T-helper 2 cell treated with Interferon-gamma antibody and Interleukin-4, amounts not matched to agents 5 μg/mL and 100 μg/mL, for 36 hours (primary cell): ENCODE measurements at places on chromosomes 1 and 21.
A peak's percentile ranks its signal among the peaks of the same experiment; 100 is the strongest.

GRCh38 chr1:218171302-218171893 lies 113.7 kb upstream of the RRP15 start:
- DNase-seq: no peak
- no peaks in the 10 kb centered on the region for H3K36me3 ChIP-seq
- H3K4me3 ChIP-seq: no peak overlapping the region
- H3K27me3 ChIP-seq: peaks cover 13% of the 10 kb centered on the region

DNA sequence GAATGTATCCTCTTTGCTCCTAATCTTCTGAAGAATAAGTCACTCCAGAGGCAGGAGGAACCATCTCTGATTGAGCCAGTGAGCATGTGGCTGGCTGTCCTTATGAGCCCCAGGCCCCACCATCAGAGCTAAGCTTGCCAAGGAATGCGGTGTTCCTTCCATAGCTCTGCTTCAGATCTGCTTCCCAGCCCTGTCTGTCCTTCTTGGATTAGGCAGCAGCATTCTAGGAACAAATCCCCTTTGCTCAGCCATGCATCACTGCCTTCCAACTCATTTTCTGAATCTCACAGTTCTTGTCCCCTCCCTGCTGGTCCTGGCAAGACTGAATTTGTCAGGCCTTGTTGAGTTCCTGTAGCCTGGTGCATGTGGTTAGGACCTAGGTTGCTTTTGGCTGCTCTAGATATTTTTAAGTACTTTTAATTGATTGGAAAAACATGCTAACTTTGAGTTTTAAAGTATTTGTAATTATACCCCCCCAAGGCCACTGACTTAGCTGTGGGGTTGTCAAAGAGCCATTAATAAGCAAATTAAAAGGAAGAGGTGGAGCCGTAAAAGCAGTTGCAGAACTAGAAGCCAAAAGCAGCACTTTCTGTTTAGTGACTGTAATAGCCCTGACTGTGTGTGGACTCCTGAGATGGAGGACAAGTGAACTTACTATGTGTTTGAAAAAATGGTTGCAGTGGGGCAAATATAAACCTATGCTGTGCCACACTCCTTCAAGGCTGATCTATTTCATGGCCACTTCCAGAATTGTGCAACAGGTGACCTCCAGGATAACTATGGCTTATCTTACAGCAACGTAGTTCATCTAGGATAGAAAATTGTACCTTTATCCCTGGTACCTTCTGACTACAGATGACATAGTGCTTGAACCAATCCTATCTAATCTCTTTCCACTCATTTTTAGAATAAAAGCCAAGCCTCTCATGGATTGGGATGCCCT lies 61.3 kb upstream of the BACH1 start:
- DNase-seq: no peak
- H3K4me1 ChIP-seq: peaks cover 11% of the 10 kb centered on the region
- no peaks in the 10 kb centered on the region for H3K36me3 ChIP-seq
- H3K27me3 ChIP-seq: peaks cover 16% of the 10 kb centered on the region
- no peak overlapping the region for H3K4me3 ChIP-seq
- no peak overlapping the region for H3K27ac ChIP-seq

GRCh38 chr1:239763850-239764249 lies 327.8 kb upstream of the FMN2 start:
- H3K4me3 ChIP-seq: no peak overlapping the region
- no peak overlapping the region for H3K27ac ChIP-seq
- no peaks in the 10 kb centered on the region for H3K36me3 ChIP-seq
- no peaks in the 10 kb centered on the region for H3K4me1 ChIP-seq

GRCh38 chr21:37565530-37566223 lies 199.1 kb downstream of the DYRK1A start:
- H3K36me3 ChIP-seq: no peaks in the 10 kb centered on the region
- peak overlapping the region; percentile 4 for H3K4me3 ChIP-seq
- H3K27me3 ChIP-seq: peaks cover 8% of the 10 kb centered on the region
- peaks cover 11% of the 10 kb centered on the region for H3K4me1 ChIP-seq
- no peak for DNase-seq

DNA sequence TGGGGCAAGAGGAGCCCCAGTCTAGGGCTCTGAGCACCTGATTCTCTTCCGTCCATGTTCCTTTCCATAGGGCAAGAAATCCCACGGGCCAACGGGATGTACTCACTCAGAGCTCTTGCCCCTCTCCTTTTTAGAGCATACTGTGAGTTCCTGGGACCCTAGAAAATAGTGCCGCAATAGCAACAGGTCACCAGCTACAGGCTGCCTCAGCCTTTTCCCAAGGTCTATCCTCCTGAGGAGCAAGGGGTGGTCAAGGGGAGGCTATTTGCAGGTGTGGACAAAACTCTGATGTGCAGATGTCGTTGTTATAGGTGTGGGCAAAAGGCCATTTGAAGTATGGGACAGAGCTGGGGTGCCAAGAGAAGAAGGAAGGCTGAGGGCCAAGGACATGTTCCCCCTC lies 1.6 kb upstream of the QSOX1 start:
- no peak overlapping the region for H3K27ac ChIP-seq
- H3K4me3 ChIP-seq: no peak overlapping the region
- H3K4me1 ChIP-seq: peaks cover 30% of the 10 kb centered on the region
- no peaks in the 10 kb centered on the region for H3K27me3 ChIP-seq
- no peak for DNase-seq

GRCh38 chr1:14529475-14529874 lies 69.0 kb upstream of the KAZN start:
- H3K36me3 ChIP-seq: no peaks in the 10 kb centered on the region
- no peak overlapping the region for H3K27ac ChIP-seq
- no peaks in the 10 kb centered on the region for H3K27me3 ChIP-seq
- no peak for DNase-seq
- H3K4me3 ChIP-seq: no peak overlapping the region

DNA sequence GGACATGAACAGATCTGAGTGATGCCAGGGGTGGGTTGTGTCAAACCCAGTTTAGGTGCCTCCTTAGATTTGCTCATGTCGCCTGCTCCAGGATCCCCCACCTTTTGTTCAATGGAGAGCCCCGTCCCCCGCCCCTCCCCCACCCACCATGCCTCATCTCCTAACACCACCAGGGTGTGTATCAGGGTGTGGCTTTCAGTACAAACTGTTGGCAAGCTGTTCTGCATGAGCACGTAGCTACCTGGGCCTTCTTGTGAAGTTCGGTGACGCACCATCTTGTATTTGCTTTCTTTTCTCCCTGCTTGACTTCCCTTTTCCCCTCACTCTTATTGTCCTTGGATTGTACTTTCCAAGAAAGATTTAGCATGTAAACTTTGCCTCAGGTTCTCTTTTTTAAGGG lies 94.8 kb downstream of the EBNA1BP2 start:
- no peaks in the 10 kb centered on the region for H3K36me3 ChIP-seq
- no peak for DNase-seq
- H3K4me1 ChIP-seq: peaks cover 2% of the 10 kb centered on the region
- H3K27ac ChIP-seq: no peak overlapping the region
- no peak overlapping the region for H3K4me3 ChIP-seq
